Fibroblast of skin of scalp (primary cell): ENCODE measurements at places on chromosomes 13 and 19.

DNA sequence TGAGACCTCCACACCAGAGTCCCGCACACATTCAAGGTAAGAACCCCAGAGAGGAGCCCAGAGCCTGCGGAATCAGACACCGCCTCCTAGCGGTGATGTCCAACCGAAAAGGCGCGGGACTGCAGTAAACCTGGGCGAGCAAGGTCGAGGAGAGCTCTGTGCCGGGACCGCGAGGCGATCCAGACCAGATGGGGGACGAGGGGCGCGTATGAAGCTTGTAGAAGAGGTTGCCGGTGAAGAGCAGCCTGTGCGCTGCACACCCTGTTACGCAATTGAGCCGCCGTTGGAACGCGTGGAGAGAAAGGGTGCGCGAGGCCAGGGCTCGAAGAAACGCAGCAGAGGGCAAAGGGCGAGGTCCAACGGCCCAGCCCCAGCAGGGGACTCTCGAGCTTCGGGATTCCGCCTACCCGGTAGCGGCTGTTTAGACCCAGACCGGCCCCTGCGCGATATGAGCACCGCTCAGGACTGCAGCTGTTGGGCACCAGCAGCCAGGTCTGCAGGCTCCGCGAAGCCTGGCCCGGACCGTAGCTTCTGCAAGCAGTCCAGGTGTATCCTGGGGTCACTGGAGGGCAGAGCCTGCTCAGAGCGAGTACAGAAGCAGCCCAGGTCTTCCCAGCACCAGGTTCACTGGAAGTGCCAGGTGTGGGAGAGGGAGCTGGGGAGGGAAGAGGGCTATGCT is 65.9 kb upstream of the ZNF599 start:
- DNase-seq, result no peak

- DNase-seq, result no peak
These were observed 21.6 kb upstream of the URAD start for GRCh38 chr13:28010046-28010445.

DNA sequence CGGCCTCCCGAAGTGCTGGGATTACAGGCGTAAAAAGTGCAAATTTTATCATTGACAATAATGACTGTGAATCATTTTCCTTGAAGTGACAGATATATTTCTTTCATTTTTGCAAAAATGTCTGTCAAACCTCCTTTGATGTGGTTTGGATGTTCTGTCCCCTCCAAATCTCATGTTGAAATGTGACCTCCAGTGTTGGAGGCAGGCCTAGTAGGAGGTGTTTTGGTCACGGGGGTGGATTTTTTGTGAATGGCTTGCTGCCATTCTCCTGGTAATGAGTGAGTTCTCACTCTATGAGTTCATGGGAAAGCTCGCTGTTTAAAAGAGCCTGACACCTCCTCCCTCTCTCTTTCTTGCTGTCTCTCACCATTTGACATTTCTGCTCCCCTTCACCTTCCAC is 5.5 kb upstream of the SLC1A6 start:
- DNase-seq, result no peak

DNA sequence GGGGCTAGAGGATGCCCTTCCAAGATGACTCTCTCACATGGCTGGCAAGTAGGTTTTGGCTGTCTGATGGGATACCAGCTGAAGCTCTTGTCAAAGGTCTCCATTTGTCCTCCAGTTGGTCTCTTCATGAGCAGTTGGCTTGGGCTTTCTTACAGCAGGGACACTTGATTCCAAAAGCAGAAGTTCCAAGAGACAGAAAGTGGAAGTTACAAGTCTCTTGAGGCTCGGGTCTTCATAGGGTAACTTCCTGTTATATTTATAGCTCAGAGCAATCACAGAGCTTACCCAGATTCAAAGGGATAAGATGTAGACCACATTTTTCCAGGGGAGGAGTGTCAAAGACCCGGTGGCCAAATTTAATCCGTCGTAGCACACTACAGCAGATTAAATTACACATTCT is 440.0 kb downstream of the RFC3 start:
- DNase-seq, result peak; percentile 6

DNA sequence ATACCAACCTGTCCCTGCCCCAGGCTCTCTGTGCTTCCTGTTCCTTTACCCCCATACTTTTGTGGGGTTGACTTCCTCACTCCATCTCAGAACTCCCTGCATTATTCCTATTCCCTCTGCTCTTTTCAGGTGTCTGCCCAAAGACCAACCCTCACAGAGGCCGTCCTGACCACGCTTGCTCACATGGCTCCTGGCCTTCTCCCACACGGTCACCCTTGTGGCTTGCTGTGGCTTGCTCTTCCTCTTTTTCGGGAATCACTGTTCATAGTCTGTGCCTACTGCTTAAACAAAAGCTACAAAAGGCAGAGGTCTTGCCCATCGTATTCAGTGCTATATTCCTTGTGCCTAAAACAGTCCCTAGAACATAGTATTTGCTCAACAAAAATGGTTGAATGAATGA is 25.2 kb upstream of the ARGLU1 start:
- DNase-seq, result no peak

GRCh38 chr19:10740798-10741197 is 22.9 kb downstream of the DNM2 start:
- DNase-seq, result no peak

GRCh38 chr13:112685896-112686295 is 3.9 kb upstream of the ATP11A start:
- no peak for DNase-seq

DNA sequence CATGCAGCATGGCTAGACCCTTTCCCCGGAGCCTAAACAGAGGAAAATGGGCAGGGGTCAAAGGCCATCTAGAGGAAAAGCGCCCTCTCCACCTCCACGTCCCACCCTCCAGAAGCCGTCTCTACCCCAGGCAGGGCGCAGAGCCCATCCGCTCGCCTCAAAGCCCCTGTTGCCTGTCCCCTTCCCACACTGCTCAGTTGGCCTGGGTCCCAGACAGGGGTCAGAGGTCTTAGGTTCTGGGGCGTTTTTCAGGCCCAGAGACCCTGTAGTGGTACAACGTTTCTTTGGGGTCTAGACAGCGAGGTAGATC is 285 bp downstream of the TMEM143 start:
- no peak for DNase-seq

DNA sequence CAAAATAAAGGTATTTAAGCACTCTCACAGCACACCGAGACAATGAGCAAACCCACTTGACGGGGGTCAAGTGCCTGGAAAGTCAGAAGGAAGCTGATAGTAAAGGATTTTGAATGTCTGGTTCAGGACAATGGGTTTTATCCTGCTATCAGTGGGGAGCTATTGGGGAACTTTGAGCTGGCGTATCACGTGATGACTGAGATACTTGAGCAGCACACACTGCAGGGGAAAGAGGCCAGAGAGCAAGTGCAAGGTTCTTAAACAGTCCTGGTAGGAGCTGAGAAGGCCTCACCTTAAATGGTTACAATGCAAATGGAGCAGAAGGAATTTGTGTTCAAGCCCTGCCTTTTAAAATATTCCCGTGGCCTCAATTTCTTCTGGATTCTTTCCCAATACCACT is 225.3 kb downstream of the LACC1 start:
- no peak for DNase-seq

DNA sequence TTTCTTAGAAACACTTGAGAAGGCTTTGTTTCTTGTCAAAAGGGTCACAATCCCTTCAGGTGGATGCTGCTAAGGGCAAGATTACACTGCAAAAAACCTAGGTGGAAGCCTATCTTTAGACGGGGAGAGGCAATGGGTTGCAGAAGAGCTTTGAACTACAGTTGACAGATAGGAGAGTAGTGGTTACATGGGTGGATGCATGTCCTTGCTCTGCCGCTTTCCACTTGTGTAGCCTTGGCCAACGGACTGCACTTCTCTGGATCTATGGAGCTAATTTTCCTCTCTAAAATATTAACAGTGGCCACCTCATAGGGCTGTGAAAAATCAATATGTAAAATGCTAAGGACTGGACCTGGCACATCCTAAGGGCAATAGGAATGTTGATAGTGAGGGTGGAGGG is 980 bp downstream of the BCKDHA start:
- DNase-seq, result no peak

- DNase-seq, result no peak
These were observed 6.0 kb downstream of the STK24 start for GRCh38 chr13:98570929-98571372.

- no peak for DNase-seq
These were observed 750.2 kb upstream of the SLITRK5 start for GRCh38 chr13:86920961-86921360.

DNA sequence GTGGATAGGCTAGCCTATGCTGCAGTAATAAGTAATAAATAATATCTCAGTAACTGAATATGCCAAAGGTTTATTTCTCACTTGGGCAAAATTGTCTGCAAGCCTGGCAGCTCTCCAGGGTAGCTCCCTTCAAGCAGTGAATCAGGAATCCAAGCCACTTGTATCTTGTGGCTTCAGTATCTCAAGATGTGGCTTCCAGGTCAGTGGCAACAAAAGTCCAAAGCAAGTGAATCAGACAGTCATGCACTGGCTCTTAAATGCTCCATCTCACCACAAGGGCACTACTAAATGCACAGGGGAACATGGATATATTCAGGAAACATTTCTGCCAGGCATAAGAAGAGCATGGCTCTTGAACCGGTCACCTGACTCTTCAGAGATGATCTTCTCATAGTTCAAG is 126.3 kb downstream of the KCTD12 start:
- DNase-seq, result no peak

- DNase-seq, result peak; percentile 74
These were observed 3.6 kb downstream of the LGALS7 start for GRCh38 chr19:38769635-38770211.

- peak; percentile 38 for DNase-seq
These were observed 546.1 kb downstream of the SUCLA2 start for GRCh38 chr13:47454986-47455385.

- no peak for DNase-seq
These were observed 5.3 kb downstream of the SHD start for GRCh38 chr19:4284176-4284958.

DNA sequence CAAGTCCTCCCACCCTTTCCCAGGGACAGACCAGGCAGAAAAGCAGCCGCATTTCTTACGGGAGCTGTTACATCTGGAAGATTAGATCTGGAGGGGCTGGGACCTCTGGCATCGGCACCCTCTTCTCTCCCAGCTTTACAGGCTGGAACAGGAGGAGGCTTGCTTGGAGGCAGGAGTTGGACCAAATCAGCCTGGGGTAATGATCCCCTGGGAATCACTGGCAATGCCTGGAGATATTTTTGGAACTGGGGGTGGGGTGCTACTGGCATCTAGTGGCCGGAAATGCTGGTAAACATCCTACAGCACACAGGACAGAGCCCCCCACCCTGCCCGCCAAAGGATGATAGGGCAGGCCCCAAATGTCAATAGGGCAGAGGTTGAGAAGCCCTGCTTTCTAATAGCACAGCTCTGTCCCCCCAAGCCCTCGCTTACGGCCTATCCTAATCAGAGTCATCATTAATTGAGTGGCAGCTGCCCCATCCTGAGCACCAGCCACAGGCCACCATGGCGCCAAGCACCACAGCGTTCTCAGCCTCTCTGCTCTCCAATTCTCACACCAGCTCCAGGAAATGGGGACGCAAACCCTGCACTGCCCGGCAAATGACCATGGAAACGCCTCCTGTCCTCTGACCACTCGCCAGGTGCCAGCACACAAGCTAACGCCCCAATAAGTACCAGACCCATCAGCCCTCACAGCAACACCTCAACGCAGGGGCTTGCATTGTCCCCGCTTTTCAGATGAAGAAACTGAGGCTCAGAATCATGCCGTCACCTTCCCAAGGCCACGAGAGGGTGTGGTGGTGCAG is 20.6 kb downstream of the LRRC4B start:
- no peak for DNase-seq

DNA sequence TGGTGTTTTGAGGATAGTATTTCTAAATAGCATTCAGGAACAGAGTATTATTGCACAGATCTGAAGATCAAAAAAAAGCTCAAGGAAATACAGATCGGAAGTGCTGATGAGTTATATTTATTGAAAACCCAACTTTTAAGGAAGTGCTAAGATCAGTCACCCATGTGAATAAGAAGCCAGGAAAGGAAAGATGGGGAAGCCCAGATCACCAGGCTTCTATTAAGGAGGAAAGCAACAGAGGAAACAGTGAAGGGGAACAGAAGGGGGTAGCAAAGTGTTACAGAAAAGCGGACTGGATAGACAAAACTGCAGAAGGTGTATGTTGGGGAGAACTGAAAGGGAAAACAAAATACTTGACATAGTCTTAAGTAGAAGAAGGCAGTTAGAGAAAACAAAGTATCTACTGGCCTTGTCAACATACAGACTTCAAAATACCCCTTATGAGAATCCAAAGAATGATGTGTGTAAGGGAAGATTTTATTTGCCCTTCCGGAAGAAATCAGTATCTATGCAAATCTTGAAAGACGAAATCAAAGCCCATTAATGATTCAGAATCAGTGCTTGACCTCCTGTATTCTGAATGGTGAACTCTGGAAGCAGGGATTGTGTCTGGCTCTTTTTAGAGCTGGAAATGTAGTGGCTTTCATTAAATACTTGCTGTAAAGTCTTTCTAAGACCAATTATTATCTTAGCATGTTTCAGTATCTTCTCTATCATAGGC is 12.1 kb downstream of the UFM1 start:
- DNase-seq, result no peak

- no peak for DNase-seq
These were observed 14.8 kb downstream of the FUT6 start for GRCh38 chr19:5824751-5825150.

- DNase-seq, result no peak
These were observed 70.5 kb downstream of the GADD45B start for GRCh38 chr19:2546128-2547032.

DNA sequence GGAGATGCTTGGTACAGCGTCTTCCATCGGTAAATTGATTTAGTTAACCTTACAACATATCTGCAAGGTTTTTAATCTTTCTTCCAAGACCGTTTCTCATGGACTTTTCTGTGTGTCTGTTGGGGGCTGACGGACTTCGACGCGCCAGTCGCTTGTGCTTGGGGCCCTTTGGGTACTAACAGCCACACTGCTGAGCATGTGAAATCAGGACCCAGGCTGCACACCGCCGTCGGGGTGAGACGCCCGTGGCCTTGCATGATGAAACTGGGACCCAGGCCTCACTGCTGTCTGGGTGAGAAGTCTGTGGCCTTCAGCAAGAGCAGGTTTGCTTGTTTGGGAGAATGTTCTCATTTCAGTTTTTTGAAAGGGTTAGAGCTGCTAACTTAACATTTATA is 9.8 kb downstream of the ATP4B start:
- no peak for DNase-seq

DNA sequence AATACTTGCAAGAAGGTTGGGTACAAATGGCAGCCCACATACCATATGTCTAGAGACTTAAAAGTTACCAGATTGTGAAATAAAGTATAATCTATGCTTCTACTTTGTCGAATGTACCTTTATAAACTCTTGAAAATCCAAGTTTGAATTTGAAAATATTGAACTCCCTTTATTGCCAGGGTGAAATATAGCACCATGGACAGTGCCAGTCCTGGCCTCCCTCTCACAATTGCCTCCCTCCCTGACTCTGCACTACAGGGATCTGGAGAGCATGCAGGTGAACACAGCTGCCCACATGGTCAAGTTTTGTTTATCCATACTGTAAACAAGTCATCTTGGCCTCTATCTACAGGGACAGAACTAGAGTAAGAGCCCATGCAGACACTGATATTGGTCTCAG is 394.1 kb upstream of the SLITRK6 start:
- no peak for DNase-seq
